Cerebellar cortex (tissue), 1 donor: ENCODE measurements at places on chromosomes 1 and 21.

- no peak for DNase-seq
These were observed 21.6 kb upstream of the GUCA2A start for GRCh38 chr1:42186152-42186551.

- peak; percentile 82 for DNase-seq
These were observed 39.8 kb upstream of the C1orf105 start for GRCh38 chr1:172380441-172381244.

DNA sequence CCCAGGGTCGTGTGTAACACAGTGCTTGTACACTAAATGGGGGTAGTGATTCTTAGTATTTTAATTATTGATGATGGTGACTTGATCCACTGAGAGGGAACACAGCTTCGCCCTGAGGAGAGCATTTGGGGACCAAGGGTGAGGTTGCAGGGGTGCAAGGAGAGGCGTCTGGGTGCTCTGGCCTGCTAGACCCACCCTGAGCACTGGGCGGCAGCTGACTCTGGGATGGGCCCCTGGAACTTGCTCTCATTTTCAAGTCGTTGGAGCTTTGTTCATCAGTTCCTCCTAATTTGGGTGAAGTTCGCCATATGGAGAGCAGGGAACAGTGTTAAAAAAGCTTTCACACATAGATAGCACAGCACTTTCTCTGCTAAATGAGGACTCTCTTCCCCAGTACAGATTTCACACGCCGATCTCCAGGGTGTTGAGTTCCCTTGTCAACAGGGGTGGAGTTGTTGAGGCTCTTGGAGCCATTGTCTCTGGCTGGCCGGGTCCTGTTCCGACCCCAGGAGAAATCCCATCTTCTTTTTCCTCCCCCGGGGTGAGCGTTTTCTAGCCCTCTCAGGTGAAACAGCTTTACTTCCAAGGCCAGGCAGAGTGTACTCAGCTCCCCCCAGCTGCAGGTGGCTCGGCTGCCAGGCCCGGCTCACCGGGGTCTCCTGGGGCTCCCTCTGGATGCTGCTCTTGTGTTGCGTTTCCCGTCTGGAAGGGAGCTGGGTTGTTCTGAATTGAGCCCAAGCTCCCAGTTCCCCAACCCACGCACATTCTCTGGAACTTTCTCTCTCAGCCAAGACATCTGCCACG lies 367.4 kb downstream of the RPS6KC1 start:
- DNase-seq: no peak

DNA sequence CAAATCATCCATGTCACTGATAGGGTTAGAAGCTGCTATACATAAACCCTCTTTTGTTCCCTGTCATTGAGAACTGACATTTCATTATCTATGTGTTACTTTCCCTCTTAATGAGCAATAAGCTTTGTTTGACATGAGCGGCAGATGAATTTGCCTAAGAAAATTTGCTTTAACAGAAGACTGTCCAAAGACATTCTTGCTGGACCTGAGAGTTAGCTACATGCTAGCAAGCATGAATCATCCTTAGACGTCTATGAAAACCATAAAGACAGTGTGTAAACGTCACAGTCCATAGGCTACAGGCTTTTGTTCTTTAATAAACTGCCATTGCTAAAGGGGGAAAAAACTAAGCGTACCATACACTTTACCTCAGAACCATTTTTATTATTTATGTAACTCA lies 73.1 kb downstream of the TNFSF4 start:
- DNase-seq: no peak

GRCh38 chr1:218249338-218250140 lies 35.6 kb upstream of the RRP15 start:
- DNase-seq: no peak

DNA sequence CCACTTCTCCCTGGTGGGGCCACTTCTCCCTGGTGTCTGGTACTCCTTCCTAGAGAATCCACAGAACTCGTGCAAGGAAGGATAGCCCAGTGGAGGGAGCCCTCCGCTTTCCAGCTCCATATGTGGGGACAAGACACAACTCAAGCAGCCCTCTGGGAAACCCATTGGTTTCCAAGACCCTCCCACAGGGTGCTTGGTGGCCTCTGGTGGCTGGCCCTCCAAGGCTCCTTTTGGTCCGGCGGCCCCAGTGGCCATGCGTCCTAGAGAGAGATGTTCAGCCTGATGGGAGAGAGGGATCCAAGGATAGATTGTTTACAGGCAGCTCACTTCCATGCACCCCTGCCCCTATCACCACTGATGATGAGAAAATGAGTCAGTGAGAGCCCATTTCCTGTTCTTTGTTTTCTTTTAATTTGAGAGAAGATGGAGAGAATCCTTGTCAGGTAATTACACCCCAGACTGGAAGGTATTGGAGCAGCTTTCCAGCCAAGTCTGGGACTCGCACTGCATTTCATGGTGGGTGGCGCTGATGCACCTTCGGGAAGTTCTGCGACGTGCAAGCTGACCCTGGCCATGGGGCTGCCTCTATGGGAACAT lies 486.2 kb upstream of the VAMP3 start:
- DNase-seq: peak; percentile 59

DNA sequence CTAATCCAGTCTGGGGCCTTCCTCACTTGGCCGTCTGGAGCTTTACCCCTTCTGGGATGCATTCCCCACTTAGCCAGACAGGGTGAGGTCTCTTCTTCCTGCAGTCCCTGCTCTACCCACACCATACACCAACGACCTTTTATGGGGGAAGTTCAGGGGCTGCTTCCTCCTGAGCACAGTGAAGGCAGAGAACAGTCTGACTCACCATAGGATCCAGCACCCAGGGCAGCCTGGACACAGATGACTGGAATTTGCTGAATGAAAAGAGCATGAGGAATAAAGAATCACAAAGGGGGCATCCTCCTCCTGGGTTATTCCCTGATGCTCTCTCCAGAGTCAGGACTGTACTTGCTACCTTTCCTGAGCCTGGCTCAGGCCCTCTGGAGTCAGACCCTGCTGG lies 4.6 kb upstream of the FOXE3 start:
- no peak for DNase-seq

DNA sequence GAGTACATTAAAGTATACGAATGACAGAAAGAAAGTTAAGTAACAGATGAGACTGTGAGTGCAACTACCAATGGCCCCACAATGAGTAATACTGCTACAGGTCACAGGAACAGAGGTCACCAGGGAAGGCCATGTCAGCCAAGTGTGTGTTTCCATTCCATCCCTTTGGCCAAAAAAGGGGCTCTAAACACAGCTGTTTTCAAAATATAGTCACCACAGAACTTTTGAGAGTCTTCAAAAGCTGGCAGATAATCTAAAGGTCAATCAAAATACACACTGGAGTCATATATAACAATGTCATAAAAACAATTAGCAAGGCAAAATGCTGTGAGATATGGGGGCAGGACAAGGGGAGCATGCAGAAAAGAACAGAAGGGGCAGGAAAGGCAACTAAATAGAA lies 10.2 kb downstream of the USP24 start:
- no peak for DNase-seq

GRCh38 chr1:160108888-160109662 lies 6.5 kb upstream of the ATP1A2 start:
- peak; percentile 36 for DNase-seq

DNA sequence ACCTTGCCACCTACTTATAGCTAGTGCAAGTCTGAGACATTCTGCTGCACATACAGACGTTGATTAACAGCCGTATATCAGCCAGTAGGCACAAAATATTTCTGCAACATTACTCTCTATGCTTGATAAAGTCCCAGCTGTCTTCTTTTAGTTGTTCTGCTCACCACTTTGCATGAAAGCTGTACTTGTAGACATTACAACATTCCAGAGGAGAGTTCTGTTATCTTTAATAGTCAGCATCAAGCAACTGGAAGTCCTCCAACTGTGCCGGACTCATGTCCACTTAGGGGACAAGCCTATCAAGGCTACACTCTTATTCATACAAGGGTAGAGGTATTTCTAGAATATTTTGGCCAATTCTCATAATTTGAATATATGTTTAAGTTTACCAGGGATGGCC lies 50.0 kb downstream of the CACHD1 start:
- DNase-seq: no peak

DNA sequence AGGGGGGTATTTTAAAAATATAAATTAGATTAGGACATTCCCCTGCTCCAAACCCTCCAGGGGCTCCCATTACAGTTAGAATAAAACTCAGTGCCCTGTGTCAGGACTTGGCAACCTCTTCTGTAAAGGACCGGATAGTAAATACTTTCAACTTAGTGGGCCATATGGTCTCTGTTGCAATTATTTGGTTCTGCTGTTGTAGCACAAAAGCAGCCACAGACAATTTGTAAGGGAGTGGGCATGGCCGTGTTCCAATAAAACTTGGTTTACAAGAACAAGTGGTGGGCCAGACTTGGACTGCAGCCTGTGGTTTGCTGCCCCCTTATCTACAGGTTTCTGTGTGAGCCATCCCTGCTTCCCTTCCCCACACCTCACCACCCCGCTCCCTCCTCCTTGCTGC lies 92.0 kb downstream of the ACTL8 start:
- DNase-seq: no peak

DNA sequence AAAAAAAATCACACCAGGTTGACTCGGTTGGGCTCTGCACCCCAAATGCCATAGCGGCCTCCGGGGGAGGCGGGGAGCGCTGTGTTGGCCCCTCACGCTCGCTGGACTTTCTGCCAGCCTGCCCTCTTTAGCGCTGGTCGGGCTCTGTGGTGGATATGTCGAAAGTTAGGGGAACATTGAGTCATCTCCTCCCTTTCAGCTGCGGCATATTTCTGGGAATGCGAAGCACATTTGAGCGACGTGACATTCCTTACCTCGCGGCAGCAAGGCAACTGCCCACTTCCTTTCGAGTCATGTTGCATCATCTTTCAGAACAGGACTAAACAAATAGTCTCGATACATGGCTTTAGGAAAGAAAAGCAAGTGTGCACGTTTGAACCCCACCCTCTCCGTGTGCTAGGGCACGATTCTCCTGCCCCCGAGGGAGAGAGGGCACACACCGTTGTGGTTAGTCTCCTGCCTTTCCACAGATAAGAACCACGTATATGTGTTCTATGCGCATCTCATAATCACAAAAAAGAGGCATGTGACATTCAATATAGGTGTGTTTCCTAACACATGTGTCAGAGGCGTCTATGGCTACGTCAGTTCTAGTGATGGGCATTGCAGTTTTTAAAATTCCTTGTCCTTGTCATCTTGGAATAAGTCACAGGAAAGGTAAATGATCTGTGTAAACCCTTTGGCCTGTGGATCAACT lies 105.9 kb upstream of the SLC45A1 start:
- no peak for DNase-seq

DNA sequence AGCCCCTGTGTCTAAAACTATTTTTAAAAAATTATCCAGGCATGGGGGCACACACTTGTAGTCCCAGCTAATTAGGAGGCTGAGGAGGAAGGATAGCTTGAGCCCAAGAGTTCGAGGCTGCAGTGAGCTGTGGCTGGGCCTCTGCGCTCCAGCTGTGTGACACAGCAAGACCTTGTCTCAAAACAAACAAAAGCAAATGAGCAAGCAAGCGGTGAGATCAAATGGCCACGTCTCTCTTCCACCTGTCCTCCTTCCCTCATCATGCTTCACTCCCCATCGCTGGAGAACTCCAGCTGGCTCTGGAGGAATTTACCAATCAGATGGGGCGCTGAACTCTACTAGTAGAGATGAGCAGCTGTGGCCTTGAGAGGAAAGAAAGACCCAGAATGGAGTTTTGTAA lies 14.0 kb upstream of the REN start:
- no peak for DNase-seq

GRCh38 chr1:40299366-40300248 lies 17.5 kb downstream of the COL9A2 start:
- DNase-seq: no peak

DNA sequence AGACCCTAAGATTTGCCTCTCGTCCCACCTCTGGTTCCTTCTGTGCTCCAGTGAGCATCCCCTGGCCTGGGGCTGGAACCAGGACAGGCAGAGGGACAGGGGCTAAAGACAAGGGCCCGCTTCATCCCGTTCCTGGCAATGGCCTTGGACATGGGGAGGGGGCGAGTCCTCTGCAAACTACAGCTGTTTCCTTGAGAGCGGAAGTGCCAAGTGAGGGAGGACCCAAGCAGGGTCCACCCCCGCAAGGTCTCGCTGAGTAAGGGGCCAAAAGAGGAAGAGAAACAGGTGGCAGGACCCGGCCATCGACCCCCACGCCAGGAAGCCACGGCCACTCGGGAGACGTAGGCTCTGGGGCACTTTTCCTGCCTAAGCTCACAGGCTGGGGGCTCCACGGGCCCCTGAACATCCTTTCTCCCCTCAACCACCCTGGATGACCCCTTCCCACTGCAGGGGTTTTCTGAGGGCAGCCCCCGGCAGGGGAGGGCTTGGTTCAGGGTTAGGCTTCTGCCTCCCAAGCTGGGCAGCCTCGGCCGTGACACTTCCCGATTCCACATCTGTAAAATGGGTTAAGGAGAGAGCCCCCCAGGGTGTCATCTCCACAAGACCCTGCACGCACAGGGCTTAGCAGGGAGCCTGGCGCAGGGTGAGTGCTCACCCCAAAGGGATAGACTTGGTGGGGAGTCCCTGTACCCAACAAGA lies 17.9 kb upstream of the PLEKHG5 start:
- no peak for DNase-seq

- DNase-seq: no peak
These were observed 10.2 kb upstream of the HSD3B2 start for GRCh38 chr1:119404736-119405135.

- DNase-seq: no peak
These were observed 63.3 kb downstream of the DHRS3 start for GRCh38 chr1:12554521-12555305.
